ENCODE measurements at places on chromosomes 1 and 21.

DNA sequence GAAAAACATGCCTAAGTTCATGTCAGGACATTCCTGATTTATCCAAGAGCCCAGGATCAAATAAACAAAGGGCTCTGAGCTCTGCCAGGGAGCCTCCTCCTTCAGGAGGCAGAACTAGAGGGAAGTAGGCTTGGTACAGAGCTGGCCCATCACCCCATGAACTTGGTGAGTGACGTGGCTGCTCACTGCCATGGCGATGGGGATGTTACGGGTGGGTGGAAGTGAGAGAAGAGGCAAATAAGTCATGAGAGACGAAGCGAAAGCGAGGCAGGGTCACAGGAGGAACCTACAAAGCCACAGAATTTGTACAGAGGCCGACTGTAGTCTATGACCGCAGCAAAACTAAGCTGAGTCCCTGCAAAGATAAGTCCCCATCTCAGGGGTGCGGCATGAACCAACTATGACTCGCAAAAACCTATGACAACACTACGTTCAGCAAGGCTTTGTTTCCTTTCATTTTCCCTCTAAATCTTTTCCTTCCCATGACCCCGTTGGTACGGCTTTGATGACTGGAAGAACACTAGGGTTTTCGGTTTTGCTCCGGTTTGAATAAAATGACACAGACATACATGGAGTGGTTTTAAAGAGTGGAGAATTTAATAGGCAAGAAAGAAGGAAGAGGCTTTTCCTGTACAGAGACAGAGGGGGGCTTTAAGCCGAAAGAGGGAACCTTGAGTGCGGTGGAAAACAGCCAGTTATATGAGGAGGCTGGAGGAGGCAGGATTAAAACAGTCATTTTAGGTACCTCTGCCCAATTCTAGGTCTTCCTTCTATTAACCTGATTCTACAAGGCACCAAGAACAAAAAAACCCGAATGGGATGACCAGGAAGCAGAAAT, 74.1 kb downstream of the CD46 start:
- peak; percentile 91 for DNase-seq

DNA sequence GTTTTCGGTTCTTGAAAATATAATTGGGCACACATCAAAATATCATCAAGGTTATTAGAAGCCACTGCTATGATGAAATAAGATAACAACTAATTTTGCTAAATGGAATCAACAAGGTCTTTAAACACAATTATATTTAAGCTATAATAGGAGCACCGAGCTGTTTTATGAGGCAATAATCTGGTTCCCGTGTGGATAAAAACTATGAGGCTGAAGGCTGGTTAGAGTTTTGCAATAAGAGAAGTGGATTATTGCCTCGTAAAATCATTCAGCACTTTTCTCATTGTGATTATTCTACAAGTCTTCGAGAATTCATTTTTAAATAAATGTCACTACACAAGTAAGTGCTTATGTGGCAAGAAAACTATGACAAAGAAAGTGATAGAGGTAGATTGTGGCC, 975.7 kb upstream of the ADGRL2 start:
- no peak for DNase-seq

DNA sequence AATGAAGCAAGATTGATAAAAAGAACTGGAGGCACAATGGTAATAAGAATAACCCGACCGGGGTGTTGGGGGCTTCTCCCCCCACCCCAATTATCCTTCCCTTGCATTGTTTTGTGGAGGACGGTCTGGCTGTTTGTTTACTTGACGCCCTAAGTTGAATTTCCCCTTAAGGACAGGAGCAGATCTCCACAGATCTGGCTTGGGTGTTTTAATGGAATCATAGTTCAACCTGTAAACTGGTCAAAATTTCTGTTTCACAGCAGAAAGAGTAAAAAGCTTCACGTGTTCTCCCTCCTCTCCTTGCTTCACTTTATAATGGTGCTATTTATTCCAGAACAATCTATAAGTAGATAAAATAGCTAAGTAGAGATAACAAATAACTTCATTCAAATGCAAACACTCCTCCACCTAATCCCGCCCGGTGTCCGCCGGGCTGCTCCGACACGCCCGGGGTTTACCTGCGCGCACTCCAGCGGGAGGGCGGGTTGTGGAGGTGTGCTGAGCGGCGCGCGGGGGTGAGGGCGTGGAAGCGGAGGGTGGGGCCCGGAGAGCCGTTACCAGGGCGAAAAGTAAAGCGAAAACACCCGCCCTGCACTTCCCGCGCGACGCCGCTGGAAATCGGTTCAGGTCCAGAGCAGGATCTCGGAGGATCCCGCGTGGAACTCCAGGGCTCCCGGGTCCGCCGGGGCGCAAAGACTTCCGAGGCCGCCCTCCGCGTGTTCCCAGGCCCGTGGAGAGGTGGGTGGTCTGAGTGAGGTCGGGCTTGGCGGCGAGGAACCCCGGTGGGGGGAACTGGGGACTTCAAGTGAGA, 2.0 kb upstream of the ATF3 start:
- DNase-seq: peak; percentile 76

DNA sequence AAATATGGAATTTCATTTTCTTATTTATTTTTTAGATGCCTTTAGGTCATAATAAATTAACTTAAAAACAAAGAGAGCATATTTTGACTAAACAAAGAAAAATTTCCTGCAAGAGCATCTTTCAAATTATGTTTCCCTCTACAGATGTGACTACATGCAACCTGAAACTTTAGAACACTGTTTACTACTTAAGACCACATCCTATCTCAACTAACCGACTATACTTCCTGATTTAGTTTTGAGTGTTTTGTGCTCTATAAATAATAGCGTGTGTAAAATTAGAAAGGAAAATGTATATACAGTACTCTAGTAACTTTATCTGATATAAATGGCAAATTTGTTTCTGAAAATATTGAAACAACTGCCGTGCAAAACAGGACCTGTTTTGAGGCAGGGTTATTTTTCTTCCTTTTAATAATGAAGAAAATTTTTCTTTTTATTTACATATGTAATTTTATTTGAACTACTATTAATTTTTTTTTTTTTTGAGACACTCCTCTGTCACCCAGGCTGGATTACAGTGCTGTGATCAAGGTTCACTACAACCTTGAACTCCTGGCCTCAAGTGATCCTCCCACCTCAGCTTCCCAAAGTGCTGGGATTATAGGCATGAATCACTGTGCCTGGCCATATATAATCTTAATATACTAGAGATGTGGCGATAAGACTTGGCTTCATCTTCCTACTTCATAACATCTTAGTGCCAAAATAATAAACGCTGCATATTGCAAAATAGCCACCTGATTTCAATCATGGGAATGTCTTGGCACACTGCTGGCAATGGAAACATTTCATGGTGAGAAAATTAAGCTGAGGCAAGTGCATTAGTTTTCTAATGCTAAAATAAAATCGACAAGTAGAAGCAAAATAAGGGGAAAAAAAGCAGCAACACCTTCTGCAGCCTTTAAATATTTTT, 12.3 kb downstream of the ZRANB2 start:
- no peak for DNase-seq

DNA sequence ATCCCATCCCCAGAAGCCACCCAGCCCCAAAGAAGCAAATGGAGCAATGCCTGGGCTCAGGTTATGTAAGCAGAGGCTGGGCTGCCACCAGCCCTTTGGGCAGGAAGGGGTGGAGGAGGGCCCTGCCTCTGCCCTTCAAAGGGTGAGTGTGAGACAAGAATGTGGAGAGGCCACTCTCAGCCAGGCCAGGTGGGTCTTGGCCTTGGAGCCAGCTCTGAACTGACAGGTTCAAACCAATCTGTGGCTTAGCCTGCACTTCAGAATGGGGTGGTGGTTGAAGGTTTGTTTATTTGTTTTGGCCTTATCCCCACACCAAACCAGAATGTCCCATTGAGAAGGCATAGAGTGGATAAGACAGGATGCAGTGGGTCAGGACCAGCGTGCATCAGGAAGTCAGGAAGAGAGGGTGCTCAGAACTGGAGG, 29.8 kb downstream of the C1orf116 start:
- no peak for DNase-seq

DNA sequence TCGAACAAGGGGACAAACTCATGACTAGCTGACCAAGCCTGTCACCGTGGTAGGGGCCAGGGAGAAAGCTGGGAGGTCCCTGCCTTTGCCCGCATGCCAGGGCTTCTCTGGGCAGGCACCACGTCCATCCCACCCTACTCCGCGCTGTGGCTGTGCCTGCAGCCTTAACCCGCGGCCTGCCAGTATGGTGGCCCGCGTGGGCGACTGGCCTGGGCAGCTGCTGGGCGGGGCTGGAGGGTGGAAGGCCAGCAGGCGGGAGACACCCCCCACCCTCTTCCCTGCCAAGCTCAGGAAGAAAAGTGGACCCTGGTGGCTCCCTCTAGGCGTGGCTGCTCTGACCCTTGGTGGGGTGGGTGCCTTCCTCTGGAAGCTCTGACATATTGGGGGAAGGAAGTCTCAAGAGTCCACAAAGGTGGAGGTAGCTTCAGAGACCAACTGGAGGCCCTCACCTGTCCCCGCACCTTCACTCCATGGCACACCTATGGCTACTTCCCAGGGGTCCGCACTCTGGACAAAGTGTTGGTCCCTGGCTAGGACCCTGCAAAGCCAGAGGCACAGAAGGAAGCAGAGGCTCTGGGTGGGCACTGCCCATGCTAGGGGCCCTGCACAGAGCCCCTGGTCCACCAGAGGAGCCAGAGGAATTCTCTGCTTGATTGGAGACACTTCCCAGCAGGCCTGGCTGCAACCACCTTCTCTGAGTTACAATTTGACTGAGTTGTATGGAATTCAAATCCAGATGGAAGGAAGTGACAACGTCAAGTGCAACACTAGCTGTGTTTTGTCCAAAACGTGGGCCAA, 3.3 kb upstream of the SKI start:
- no peak for DNase-seq
